ENCODE measurements at places on chromosomes 5 and 9.

DNA sequence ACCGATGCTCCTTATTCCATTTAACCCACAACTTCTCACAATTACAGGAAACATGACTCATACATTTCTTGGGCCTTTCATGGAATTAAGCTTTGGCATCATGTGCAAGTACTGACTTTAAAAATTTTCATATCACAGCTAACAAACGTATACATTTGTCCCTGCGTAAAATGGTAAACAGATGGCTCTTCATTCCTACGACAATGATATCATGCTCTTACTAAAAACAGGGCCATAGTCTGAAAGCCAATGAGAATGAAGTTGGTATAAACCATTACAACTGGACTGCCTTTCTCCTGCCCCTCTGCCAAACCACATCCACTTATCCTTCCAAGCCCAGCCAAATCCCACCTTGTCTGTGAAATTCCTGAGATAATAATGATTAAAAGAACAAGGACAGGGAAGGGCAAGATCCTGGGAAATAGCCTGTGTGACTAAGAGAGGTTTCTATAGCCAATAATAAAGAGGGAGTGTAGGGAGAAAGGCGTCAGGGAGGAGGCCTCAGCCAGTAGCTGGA is 44.9 kb upstream of the ZNF366 start:
- DNase-seq, result no peak

DNA sequence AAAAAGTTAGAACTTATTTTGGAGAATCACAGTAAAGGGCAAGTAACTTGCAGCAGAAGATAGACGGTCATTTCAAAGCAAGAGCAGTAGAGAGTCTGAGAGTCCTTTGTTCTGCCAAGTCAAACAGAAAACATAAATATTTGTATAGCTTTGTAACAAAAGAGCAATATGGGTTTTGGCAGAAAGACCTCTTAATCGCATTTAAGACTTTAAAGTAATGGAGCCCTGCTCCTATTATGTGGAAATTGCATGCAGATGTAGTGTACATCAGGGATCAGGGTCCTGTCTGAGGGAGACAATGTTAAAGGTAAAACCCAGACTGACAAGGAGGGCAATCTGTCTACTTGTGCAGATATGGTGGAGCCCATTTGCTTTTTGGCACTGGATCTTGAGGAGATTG is 87.2 kb downstream of the PGM5 start:
- DNase-seq, result no peak

DNA sequence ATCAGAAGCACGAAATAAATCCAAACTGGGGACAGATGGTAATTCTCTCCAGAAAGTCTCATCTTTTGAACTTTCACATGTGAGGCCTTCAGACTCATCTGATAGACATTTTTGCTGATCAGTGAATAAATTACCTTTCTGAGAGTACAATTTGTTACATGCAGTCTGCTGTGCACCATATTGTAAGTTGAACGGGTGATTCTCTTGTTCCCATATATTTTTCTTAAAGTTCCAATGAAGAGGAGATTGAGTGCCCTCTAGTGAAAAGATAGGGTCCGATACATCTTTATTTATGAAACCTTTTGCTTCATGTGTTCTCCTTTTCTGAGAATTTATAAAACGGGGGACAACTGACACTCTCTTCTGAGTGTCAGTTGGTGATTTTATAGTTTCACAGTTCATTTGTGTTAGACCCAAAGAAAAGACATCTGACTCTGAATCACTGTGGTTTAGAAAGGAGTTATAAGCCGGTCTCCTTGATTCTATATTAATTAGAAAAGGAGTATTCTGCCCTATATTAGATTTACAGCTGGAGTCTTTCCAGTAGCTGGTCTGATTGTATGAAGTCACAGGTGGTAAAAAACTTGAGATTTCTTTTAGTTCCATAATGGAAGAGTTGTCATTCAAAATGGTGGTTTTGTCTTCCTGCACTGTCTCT is 30.4 kb downstream of the GNG10 start:
- DNase-seq, result no peak

- no peak for DNase-seq
Measured at GRCh38 chr5:132748522-132749000, 1.3 kb downstream of the CCNI2 start.

DNA sequence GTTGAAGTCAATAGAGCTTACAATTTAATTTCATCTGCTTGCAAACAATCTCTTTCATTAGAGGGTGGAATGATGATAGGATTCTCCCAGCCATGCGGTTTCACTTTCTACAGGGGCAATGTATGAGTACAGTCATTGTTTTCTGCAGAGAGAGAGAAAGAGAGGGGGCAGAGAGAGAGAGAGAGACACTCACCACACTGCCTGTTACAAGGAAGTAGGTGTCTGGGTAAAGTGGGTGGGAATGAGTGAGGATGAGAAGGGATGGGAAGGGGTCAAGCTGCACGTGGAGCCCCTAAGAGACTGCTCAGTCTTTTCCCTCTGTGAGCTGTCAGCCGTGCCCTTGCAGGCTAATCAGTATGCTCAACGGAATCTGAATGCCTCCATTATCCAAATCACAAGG is 454.3 kb downstream of the KDM4C start:
- DNase-seq, result no peak

- no peak for DNase-seq
Measured at GRCh38 chr9:111833941-111834340, 39.2 kb upstream of the SHOC1 start.

DNA sequence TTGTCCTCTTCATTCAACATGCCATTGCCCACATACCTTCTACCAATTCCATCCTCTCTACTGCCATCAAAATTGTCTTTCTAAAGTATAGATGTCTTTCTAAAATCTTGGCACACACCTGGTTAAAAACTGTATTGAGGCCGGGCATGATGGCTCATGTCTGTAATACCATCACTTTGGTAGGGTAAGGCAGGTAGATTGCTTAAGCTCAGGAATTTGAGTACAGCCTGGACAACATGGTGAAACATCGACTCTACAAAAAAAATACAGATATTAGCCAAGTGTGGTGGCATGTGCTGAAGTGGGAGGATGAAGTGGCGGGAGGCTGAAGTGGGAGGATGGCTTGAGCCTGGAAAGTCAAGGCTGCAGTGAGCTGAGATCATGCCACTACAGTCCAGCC is 412.1 kb downstream of the TMEM38B start:
- no peak for DNase-seq

- DNase-seq, result no peak
Measured at GRCh38 chr9:106322706-106323245, 540.2 kb upstream of the ZNF462 start.

GRCh38 chr9:92576175-92576574 is 40.4 kb upstream of the ECM2 start:
- no peak for DNase-seq

DNA sequence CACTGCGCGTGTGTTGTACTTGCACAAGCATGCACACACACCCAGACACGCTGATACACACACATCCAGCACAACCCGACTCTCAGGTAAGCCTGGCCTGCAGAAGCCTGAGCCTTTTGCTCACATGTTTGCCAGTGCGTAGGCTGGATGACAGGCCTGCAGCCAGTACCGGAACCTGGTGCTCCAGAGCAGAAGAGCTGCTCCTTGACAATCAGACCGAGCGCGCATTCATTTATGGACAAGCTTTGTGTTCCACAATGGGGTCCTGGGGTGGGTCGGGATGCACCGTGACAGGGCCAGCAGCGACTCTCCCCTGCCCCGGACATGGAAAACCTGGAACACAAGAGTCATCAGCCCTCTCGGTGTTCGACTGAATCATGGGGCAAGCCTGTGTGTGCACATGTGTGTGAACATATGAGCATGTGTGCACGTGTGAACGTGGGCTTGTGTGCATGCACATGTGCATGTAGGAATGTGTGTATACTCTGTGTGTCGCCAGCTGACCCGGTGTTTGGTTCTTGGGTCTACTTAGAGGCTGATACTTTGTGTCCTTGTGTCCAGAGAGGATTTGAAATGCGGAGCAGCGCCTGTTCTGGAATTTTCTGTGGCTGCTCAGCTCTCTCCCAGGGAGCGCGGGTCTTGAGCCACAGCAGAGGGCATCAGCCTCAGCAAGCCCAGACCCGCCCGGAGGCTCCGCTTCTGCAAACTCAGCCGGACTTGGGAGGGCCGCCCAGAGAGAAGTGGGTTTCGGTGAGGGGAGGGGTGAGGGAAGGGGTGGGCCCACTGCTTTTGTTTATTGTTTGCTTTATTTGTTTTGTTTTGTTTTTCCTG is 32.2 kb downstream of the IRX4 start:
- DNase-seq, result no peak

DNA sequence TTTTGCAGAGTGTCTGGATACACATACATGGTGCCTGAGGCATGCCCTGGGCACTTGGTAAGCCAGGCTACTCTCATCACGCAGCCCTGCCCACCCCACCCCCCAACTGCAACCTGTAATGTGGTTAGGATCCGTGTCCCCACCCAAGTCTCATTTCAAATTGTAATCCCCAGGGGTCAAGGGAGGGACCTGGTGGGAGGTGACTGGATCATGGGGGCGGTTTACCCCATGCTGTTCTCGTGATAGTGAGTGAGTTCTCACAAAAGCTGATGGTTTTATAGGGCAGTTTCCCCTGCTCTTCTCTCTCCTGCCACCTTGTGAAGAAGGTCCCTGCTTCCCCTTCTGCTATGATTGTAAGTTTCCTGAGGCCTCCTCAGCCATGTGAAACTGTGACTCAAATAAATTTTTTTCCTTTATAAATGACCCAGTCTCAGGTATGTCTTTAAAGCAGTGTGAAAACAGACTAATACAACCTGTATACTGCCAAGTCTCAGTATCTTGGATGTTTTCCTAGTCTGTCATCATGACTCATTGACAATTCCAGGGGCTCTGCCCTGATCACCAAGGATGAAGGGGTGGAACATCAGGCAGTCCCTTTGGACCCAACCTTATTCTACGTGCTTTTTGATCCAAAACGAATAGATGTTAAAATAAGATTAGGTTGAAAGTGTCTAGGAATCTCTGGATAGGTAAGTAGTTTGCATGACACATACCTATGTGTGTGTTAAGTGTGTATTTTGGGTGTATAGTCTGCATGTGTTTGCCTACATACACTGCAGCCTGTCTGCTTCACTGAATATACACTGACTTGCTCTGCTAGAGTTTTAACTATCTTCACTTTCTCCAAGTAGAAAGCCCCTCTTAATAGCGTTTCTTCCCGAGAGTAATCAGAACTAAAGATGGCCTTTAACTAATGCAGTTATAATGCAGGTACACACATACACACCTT is 293.8 kb downstream of the SLIT3 start:
- DNase-seq, result no peak

GRCh38 chr9:91760906-91761305 is 189.1 kb downstream of the ROR2 start:
- DNase-seq, result no peak

DNA sequence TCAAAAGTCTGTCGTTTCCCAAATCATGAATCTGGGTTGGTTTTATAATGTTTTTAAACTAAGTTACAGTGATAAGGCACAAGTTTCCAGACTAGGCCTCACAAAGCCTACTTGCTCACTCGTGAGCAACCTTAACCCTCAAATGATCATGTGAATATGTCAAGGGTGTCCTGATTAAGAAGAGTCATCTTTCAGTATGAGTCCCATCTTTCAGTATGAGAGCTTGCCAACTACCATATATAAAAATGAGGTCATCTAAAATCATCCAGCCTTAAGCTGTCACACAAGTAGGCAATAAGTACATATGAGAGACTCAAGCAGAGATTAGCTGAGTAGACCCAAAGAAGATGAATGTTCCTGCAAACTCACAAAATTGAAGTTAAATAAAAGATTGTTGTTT is 668.4 kb upstream of the FAM174A start:
- DNase-seq, result no peak

GRCh38 chr9:109908459-109909390 is 128.7 kb downstream of the PALM2AKAP2 start:
- DNase-seq, result no peak

- DNase-seq, result no peak
Measured at GRCh38 chr5:73431204-73431851, 17.2 kb downstream of the FOXD1 start.

Data from activated naive CD8-positive, alpha-beta T cell treated with anti-CD3 and anti-CD28 coated beads, Interleukin-2, amount 50 U/mL, for 24 hours (primary cell).